ENCODE measurements at places on chromosomes 7 and 10.

DNA sequence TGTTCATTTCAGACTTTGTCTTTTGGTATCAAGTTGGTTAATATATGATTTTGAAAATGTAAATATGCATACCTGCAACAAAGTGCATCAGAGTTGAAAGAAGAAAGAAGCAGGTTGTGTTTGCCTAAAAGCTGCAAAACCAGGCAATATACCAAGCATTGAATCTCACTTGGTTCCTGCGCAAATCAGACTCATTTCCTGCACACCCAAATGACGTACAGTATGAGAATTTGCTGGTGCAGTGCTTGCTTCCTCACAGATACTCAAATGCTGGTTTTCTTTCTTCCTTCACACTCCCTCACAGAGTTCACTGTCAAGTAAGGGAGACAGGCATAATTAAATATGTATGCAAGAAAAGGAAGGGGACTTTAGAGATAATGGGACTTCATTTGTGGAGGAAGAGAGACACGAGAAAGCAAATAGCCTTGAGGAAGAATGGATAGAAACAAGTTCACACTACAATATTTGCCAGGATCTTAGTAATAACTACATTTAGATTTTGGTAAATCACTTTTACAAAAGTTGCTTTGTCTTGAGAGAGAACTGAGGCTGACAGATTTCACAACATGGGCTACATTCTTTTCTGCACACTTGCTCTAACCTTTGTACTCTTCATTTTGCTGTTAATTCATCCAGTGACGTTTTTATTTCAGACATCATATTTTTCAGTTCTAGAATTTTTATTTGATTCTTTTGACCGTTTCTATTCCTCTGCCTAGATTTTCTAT is 56.9 kb upstream of the AOAH start:
- DNase-seq, result no peak

DNA sequence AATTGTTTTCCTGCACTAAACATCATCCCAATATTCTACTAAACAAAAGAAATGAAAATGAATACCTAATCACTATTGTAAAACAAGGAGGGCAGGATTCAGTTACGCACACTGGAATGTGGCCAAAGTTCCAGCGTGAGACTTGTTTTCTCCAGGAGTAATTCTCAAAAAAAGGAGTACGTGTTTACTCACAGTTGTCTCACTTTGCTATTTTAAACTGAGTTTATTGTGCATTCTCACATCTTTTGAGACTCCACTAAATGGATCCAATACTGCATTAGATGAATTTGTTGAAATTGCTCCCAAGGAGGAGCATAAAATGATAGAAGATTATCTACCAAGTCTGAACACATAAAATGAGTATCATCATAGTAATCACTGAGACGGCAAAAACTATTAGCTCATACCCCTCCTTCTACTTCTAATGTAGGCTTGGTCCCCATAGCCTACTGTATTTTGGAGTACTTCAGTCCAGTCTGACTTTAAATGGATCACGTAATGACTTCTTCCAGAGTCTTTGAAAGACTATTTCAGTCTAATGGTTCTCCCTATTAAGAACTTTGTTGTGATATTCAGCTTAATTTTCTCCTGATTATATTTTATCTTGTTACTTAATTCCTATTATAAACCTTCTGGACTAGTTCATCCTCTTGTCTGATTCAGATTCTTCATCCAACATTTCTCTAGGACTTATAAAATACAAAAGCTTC is 3.8 kb downstream of the GRM3 start:
- no peak for DNase-seq

GRCh38 chr10:124225467-124226270 is 132.3 kb upstream of the CHST15 start:
- DNase-seq, result no peak

DNA sequence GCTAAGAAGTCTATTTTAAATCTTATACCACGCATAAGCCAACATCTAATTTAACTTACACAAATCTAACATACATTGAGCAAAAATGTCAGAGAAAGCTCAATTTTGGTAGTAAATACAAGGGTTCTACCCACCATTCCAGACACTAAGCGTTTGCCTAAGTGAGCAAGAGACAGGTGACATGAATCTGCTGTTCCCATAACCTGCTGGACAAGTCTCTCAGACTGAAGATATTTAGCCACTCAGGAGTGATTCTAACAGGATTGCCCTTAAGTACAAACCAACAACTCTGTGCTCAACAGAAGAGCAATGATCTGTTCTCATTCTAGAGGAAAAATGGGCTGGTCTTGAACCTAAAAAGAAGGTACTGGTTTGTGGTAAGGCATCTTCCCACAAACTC is 18.8 kb downstream of the EZH2 start:
- no peak for DNase-seq

DNA sequence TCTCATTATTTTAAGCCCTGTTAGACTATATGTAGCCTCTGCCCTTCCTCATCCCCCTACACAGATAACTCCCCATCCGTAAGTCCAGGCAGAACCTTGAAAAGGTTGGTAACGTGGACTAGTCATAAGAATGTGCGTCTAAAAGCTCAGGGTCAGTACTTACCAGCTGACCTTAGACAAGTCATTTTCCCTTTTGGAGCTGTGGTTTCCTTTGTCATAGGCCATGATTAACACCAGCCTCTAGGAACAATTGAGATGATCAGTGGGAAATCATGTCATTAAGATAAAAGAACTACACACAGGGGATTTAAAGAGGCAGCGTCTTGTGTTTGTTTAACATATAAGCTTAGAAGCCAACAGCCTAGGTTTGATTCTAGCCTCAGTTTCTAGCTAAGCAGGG is 6.9 kb upstream of the UNC5B start:
- DNase-seq, result no peak

- DNase-seq, result no peak
Observed at GRCh38 chr7:1987084-1987535, 245.6 kb downstream of the MAD1L1 start.

DNA sequence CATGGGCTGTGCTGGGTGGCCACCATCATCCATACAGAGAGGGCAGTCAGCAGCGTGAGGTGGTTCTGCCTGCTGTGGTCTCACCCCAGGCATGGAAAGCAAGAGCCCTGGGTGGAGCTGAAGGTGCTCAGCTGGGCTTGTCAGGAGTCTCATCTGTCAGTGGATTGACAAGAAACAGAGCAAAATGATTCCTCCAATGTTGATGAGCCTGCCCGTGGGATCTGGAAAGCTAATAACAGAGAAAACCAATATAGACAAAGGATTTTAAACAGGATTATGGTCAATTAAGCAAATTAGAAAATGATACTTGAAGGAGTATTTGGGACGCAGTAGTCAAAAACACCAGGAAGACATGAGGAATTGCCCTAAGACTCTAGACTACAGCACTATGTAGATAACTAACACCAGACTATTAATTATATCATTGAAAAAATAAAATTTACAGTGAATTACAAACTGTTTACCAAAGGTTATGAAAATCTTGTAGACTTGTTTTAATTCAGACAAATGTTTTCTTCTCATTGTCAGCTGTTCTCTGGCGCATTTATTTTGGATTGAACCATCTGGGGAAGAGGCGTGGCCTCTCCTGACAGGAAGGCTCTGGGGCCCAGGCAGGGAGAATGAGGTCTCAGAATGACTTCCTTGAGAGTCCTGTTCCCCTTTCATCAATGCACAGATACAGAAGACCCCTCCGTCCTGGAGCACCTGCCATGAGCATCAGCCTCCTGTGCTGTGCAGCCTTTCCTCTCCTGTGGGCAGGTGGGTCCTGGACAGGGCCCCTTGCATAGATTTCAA is 211.2 kb upstream of the PRSS58 start:
- no peak for DNase-seq

- no peak for DNase-seq
Observed at GRCh38 chr10:123142701-123143161, 5.2 kb upstream of the HMX2 start.

DNA sequence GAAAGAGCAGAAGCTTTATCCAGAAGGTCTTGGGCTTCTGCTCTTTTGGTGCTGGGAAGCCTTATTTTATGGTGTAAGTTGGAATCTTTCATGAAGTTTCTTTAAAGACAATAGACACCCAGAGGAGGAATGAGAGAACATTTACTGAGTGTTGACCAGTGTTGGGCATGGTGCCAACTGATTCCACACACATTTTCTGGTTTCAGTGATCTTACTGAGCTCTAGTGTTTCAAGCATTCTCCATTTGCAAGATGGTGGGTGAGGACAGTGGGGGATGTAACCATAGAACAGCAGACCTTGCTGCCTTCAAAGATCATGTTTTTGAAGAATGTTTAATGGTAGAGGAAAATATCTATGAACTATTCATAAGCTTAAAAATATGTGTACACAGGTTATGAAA is 114.6 kb downstream of the LRMDA start:
- no peak for DNase-seq

- no peak for DNase-seq
Observed at GRCh38 chr7:117219485-117219884, 103.4 kb downstream of the WNT2 start.

GRCh38 chr7:135210888-135211178 is 493 bp downstream of the WDR91 start:
- no peak for DNase-seq

DNA sequence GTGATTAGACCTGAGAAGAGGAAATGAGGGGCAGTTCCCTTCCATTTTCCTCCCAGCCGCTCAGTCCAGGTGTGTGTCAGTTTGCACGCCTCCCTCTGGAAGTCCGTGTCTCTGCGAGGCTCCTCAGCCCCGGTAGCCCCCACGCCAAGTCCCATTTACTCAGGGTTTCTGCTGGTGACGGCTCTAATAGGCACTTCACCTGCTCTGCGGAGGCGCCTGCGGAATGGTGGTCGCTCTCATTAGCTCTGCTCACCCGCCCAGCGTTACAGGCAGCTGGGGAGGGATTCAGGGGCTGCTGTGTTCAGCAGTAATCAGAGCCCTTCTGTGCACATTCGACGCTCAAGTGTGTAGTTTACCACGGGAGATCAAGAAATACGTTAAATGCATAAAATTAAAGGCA is 179.9 kb downstream of the MGMT start:
- DNase-seq, result no peak

Measured in iPS-NIHi11 (cell line).